ENCODE measurements at places on chromosomes 2 and 18.

DNA sequence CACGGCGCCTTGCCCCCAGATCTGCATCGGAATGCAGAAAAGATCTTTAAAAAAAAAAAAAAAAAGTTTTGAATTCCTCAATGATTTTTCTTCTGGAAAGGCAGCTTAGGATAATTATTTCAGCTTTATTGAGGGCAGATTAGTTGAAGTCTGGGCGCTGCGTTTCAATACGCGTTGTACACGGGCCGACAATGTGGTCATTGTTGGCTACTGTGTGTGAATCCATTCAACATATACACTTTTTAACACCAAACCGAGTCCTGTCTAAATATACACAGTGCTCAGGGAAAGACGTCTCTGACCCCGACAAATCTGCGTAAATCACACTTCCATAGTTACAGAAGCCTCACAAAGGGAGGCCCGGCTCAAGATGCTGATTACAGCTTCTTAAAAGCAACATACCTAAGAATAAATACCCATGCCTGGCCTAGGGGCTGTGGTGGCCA is 1.4 kb upstream of the SIX3 start:
- no peak for DNase-seq

DNA sequence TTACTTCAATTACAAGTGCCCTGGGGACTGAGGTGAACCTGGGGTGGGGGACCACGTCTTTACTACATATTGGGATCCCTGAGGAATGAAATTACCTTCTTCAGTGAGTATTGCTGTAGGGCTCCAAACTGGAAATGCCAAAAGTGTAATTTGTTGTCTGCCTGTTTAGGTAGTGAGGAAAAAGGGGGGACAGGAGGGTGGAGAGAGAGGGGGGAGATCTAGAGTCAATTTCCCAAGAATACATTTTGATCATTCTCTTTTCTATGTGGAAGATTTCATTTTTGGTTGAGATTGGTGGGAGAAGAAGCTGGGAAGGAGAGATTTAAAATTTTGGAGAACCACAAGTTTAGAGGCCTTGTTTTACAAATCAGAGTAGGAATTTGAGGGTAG is 101.1 kb downstream of the SPTBN1 start:
- no peak for DNase-seq

GRCh38 chr18:13270279-13270855 is 51.8 kb downstream of the LDLRAD4 start:
- no peak for DNase-seq

DNA sequence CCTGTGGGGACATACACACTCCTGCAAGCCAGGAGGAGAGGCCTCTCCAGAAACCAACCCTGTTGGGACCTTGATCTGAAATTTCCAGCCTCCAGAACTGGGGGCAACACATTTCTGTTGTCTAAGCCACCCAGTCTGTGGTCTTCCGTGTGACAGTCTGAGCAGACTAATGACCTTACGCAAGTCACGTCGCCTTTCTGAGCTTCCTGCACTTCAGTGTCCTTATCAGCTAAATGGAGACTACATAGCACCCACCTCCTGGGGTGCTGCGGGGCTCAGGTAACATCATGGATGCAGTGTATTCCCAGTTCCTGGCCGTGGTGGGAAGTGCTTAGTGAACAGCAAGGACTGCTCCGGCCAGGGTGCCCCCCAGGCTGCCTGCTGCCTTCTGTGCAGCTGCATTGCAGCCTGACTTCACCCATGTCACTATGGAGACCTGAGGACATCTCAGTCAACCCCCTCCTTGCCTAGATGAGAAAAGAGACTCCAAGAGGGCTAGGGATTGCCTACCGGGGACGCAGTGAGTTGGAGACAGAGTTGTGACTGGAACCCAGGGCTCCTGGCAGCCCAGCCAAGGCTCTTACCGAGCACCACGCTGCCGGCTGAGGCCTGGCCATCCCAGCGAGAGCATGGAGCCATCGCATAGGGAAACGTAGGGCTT is 61.2 kb upstream of the FZD5 start:
- DNase-seq = no peak

DNA sequence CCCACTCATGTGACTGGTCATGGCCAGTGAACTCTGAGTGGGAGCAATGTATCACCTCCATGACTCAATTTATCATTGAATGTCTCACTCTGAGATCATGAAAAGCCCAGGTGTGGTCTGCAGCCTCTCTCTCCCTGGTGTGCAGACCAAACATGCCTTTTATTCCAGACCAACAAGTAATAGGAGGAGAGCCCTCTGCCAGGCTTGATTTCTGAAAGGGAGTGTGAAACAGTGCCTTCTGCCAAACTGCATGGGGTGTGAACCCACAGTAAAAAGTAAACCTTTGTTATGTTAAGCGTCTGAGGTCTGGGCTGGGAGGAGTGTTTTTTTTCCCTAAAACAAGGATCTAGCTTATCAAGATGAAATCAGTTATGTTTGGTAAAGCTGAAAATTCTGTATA is 601.2 kb downstream of the ADCYAP1 start:
- DNase-seq = no peak

- no peak for DNase-seq
Measured at GRCh38 chr18:79323471-79323870, 72.3 kb upstream of the NFATC1 start.

DNA sequence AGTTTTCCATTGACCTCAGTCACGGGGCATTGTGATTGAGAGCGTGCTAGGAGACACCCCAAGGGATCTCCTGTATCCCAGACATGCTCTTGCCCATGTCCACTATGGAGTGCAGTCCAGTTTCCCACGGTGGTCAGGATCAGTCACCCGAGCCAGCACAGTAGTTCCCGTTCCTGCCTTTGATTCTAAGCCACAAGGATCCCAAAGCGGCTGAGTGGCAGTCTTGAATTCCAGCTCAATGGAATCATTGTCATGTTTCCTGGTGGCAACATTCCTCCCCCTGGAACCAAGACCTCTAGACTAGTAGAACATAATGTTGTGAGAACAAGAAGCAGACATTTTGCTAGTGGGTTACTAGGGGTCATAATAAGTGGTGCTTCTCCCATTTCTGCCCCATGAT is 154.3 kb downstream of the SEPTIN10 start:
- DNase-seq = no peak

DNA sequence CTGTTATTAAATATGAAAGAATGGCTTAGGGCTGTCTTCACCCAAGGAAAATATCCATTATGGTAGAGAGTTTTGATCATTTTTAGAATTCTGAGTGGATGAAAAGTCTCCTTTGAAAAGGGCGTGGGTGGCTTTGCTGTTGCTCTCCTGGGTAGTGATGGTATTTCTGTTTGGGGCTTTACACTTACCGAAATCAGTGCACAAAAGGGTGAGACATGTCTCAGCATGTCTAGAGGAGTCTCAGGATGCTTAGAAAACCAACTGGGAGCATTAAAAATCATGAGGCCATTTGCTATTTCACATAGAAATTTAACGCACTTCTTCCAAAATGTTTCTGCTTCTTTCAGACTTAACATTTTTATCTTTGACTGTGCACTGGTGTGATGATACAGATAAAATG is 49.6 kb downstream of the ZCCHC2 start:
- DNase-seq = no peak

DNA sequence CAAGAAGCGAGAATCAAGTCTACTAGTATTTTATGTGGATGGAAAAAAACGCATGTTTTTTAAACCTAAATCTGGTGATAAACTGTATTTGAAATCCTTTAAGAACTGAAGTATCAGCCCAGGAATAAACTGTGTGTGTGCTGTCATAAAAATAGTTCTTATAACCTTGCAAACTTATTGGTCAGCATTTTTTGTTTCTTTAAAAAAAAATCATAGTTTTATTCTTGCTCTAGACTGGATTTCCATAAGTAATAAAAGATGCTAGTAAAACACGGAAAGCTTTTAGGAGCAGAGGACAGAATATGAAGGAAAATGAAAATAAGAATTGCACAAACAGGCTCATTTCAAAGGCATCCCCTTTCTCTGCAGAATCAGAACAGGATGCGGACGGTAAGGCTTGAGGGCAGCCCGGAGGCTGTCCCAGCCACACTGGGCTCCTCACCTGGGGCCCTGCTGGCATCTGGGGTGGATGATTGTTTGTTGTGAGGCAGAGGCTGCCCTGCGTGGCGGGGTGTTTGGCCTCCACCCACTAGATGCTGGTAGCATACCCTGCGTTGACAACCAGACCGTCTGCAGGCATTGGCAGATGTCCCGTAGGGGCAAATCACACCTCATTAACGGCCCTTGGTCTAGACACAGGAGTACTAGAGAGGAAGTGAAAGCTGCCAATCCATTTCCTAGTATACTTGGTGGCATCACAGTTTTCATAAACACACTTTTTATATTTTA is 52.5 kb downstream of the MBP start:
- DNase-seq = no peak

- DNase-seq = peak; percentile 3
Measured at GRCh38 chr18:7946734-7947377, 379.7 kb downstream of the PTPRM start.

DNA sequence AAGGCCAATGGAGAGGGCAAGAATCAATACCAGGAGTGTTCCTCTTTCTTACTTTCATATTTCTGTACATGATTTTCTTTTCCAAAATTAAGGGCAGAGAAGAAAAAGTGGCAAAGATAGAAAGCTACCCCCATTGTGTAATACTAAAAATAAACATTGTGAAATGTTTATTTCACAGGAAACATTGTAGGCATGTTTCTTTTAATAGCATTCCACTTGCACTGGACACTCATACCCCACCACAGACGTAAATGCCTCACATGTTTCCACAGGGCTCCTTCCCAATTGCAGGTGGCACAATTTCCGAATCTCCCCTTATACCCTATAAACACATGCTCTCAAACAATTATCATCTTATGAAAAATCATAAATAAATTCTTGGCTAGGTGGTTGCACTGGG is 645.1 kb upstream of the SETBP1 start:
- no peak for DNase-seq

Measured in anterior cingulate cortex (tissue), 58 donors.